Stimulated activated CD8-positive, alpha-beta memory T cell treated with anti-CD3 and anti-CD28 coated beads, Interleukin-7, amount 100 ng/mL, for 24 hours (primary cell): ENCODE measurements at places on chromosomes 7 and 10.
A peak's percentile ranks its signal among the peaks of the same experiment; 100 is the strongest.

DNA sequence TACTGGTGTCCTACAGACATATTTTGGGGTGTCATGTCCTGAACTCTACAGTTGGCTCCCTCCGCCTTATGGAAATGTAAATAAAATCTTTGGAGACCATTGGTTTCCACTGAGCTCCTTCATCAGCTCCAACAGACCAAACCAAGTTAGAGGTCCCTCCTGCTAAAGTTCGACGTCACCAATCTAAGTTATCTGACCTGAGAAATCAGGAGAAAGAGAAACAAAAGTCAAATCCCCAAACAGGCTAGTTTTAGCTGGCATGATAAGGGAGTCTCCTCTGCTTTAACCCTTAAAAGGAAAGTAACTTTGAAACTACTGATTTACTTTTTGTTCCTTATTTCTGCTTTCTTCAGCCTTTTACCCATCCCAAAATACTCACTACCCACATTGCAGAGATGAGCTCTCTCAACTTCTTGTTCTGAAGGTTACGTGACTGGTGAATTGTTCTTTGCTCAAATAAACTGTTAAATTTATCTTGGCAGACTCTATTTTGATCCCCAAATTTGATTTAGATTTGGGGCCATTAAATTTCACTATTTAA is 39.9 kb downstream of the AVL9 start:
- DNase-seq, result no peak

DNA sequence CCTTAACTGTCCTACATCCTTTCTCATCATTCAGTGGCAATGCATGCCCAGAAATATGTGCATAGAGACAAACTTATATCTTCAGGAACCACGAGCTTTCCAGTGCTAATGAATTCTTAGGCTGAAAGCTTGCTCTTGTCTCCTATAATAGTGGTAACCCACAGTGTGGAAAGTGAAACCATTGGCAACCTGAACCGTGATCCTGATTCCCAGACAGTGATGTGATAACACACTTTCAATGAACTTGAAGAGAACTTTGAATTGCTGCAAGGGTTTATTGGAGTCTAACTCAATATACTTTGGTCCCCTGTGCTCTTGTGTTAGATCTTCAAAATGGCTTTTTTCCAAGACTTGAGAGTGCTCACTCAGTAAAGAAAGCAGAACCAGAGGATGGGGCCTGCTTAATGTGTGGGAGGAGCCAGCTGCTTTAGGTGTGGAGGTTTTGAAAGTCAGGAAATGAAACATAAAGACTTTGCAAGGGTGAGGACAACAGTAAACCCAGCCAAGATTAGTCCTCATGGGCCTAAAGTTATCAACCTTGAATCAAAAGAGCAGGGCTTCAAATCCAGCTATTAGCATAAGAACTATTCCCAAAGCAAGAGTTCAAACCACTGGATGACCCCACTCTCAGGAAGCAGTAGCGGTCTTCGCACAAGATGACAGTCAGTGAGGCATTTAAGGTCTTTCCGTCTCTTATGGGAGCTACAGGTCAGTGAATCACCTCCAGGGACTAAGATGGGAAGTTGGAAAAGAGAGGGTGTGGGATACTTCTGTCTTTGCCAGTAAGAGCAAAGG is 332.4 kb upstream of the NRP1 start:
- DNase-seq, result no peak

DNA sequence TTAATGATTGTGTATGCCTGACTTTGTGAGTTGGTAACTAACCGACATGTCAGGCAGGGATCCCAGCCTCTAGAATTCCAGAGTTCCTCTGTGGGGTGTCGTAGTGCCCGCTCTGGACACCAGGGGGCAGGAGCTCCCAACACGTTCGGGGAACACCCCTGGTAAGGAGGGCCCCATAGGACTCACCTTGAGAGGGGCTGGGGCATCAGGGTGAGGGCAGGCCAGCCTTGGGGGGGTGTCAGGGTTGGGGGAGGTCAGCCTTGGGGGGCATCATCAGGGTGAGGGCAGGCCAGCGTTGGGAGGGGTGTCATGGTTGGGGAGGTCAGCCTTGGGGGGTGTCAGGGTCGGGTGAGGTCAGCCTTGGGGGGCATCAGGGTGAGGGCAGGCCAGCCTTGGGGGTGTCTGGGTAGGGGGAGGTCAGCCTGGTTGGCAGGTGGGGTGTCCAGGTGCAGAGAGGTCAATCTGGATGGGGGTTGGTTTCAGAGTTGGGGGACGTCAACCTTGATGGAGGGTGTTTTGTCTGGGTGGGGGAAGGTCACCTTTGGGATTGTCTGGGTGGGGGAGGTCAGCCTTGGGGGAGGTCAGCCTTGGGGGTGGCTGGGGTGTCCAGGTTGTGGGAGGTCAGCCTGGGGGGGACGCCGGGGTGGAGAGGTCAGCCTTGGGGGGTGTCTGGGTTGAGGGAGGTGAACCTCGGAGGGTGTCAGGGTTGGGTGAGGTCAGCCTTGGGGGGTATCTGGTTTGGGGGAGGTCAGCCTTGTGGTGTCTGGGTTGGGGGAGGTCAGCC is 45.6 kb upstream of the SUN1 start:
- DNase-seq, result peak; percentile 51

GRCh38 chr10:126017961-126018560 is 121.7 kb downstream of the FANK1 start:
- no peak for DNase-seq

DNA sequence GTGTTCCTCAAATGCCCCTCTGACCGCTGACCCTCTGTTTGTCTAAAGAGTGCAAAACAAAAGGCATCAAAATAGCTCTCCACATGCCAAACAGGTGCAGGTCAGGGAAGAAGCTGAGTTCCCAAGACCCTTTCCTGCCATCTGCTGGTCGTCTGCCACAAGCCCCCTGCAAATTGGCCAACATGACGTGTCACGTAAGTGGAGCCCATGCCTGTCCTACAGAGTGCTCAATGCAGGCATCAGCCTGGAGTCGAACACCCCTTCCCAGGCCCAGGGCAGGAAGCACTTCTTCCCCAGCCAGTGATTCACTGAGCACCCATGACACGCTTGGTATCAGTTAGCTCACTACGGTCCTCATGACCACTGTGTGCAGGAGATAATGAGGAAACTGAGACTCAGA is 14.1 kb downstream of the TMEM72 start:
- no peak for DNase-seq

GRCh38 chr7:23264916-23265458 is 18.4 kb downstream of the GPNMB start:
- no peak for DNase-seq

GRCh38 chr10:130854151-130854550 is 457.4 kb downstream of the TCERG1L start:
- DNase-seq, result no peak

DNA sequence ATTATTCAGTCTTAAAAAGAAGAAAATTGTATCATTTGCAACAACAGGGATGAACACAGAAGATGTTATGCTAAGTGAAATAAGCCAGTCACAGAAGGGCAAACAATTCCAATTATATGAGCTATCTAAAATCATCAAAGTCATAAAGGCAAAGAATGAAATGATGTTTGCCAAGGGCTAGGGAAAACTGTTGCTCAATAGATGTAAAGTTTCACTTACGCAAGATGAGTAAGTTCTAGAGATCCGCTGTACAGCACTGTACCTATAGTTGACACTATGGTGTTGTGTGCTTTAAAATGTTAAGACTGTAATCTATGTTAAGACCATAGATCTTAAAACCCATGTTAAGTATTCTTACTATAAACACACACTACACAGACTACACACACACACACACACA is 904.6 kb upstream of the LRRN3 start:
- DNase-seq, result no peak

GRCh38 chr7:46581268-46581667 is 660.2 kb upstream of the IGFBP3 start:
- DNase-seq, result no peak

DNA sequence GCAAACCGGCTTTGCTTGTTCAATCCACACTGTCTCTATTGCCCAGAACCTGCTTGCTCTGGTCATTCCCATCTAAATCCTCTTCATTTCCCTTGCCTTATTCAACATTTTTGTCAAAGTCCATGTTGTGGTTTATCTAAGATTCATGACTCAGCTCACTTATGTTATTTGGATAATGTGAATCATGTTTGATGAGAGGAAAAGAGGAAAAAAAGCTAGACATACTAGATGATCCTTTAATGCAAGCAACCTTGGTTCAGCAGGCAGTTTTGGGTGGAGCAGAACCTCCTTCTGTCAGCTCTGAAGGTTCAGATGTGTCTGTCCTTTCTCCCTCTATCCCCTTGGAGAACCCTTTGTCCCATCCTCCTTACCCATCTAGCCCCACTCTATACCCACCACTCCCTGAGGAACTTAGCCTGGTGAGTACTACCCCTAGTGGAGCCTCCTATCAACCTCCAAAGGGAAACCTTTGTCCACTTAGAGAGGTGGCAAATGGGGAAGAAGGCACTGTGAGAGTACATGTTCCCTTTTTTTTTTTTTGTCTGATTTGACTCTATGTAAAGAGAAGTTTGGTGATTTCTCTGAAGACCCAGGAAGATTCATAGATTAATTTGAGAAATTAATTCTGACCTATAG is 2.1 kb upstream of the SAMD9L start:
- no peak for DNase-seq

- no peak for DNase-seq
Observed at GRCh38 chr10:79948976-79949722, at the start of gene SFTPD. Gene SFTPD, minus strand, starts transcription at chr10:79949105. Its CDS starts 2,446 bp downstream, at chr10:79946659.

DNA sequence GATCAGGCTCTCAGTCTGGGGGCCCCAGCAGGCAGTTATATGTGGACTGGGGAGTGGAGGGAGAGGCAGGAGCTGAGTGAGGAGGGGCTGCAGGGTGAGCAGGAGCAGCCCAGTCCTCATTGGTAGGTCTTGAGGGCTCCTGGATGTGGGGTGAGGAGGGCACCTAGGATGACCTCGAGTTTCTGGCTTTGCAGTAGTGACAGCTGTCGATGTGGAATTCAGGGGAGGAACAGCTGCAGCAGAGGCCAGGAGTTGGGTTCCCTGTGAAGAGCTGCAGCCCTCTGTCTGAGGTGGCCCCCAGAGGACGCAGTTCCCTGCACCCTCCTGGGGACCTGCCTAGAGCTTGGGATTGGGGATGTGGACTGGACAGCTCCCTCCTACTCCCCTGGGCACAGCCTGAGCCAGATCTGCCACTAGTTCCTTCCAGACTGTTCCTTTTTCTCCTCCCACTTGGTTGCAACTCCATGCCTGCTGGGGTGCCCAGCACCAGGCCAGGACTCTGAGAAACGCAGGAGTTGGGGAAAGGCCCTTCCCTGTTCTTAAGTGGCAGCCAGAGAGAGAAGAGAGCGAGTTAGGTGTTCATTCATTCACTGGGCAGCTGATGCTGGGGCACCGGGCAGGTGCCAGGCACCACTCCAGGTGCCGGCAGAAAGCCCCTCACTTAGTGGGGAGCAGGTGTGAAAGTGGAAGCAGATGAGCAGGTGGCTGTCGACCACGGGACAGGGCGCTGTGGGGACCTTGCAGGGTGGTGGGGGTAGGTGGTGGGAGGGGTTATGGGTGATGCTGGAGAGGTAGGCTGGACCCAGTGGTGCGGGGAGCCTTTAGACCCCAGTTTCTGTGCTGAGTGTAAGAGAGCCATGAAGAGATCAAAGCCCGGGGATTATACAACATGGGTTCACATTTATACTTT is 57.9 kb downstream of the PRF1 start:
- no peak for DNase-seq

DNA sequence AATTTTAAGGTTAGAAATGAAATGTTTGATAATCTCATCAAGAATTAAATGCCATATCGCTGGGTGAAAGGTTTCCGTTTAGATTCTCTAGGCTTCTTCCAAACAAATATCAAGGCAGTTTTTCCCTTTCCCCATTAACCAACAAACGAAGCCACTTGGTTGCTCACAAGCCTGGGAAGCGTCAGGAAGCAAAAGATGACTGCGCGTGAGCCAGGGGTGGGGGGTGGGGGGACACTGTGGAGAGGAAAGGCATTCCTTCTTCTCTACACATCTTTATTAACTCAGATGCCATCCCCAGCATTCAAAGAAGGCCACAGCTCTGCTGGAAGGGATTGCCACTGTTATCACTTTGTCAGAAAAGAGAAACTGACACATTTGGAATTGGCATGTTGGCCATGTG is 207.1 kb downstream of the TRIL start:
- no peak for DNase-seq

- no peak for DNase-seq
Observed at GRCh38 chr7:76281006-76281705, 21.3 kb upstream of the HSPB1 start.
